GM23248 (cell line): ENCODE measurements at places on chromosomes 6 and 20. TPM values are rescaled to one million over a fixed set of nuclear protein-coding genes. Genes with fewer than 3 reads are reported as not detected.
A peak's percentile ranks its signal among the peaks of the same experiment; 100 is the strongest.

DNA sequence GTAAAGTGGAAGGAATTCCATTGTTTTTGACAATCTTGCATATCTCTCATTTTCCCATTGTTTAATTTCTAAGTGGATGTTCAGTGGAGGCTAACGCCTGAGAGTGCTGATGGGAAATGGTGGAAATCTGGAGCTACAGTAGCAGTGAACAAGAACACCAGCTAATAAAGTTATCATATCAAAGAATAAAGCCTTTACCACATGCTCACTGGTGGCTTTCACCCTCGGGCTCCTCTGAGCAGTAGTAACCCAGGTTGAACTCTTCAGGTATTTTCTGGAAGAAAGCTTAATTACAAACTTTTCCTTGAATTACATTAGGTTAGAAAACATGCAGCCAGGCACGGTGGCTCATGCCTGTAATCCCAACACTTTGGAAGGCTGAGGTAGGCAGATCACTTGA, 10.4 kb upstream of the ACAT2 start:
- DNase-seq: no peak

TINAG gene
- polyA plus RNA-seq: not detected in 2 replicates

RSPH3 gene
- 14.6 and 15.1 TPM in 2 replicates for polyA plus RNA-seq

TSPYL4 gene
- 32.3 TPM in 2 replicates for polyA plus RNA-seq

C6orf141 gene
- polyA plus RNA-seq: not detected in 2 replicates

DNA sequence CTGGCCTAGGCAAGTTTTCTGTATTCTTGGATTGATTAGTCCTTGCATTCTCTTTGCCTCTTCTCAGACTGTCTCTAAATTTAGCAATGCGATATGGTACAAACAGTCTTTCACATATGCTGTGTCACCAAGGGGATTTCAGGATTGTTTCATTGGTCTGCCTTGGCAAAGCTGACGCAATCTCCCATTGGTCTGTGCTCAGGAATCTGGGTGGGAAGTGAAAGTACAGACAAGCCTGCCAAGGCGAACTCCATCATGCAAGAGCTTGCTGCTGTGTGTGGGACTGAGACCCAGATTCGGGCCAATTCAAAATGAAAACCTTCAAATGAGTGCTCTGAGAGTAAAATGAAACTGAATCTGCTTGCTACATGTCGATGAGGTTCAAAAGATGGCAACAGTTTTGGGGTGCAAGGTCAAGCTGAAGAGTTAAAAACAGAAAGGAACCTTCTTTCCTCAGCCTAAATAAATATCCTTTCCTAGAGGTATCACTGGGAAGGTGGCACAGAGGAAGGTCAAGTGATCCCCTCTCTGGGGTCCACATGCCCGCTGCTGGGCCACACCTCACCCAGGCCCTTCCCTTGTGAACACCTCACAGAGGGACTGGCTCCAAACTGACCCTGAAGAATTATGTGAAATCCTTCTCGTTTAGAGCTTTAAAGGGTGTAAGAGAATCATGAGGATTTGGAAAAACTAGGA, 198.8 kb upstream of the PREP start:
- peak; percentile 99 for DNase-seq

- no peak for DNase-seq
Measured at GRCh38 chr6:168280899-168281245, 38.7 kb downstream of the DACT2 start.

- DNase-seq: peak; percentile 60
Measured at GRCh38 chr20:52268184-52268749, 76.7 kb upstream of the ZFP64 start.

DNA sequence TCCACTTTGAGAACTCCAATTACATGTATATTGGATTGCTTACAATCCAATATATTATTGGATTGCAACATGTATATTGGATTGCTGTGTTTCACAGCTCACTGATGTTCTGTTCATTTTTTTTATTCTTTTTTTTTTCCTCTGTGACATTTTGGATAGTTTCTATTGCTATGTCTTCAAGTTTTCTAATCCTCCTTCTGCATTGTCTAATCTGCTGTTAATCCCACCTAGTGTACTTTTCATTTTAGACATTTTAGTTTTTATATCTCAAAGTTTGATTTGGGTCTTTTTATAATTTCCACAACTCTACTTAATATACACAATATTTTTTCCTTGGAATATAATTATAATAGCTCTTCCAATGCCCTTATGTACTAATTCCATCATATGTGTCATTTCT, 34.5 kb downstream of the CNBD2 start:
- DNase-seq: no peak
